ENCODE measurements at places on chromosomes 3 and 15. TPM values are rescaled to one million over a fixed set of nuclear protein-coding genes. Genes with fewer than 3 reads are reported as not detected.
A peak's percentile ranks its signal among the peaks of the same experiment; 100 is the strongest.

DNA sequence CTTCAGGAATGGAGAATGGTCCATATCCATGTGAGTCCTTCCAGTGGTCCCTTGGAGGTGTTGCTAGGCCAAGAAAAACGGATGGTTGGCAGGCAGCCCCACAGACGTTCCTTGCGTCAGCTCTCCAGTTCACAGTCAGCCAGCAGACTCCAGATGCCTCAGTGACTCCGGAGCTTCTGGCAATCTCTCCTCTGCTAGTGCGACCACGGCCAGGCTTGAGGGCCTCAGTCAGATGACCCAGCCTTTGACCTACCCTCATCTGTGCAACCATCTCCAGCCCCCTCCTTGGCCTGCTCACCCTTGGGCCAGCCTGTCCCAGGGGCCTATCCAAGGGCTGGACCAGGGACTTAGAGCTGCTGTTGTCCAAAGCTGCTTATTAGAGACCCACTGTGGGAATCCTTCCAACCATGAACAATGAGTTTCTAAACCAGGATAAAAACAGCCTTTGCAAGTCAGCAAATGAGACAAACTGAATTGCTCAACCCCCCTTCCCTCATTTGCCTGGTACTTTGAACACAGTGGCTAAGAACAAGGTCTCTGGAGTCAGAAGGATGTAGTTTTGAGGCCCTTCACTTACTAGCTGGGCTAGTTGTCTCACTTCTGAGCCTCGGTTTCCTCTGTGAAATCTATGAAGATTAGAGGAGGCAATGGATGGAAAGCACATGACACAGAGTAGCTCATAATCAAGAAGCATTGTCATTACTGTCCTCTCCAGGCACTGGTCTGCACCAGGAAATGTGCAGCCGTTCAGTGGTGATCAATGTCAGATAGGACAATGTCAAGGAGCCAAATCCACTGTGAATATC, 44.8 kb downstream of the ANP32A start:
- peak overlapping the region; percentile 63 for H3K27ac ChIP-seq
- no peak for DNase-seq
- no peak overlapping the region for H3K4me3 ChIP-seq
- H3K27me3 ChIP-seq, result no peaks in the 10 kb centered on the region

DNA sequence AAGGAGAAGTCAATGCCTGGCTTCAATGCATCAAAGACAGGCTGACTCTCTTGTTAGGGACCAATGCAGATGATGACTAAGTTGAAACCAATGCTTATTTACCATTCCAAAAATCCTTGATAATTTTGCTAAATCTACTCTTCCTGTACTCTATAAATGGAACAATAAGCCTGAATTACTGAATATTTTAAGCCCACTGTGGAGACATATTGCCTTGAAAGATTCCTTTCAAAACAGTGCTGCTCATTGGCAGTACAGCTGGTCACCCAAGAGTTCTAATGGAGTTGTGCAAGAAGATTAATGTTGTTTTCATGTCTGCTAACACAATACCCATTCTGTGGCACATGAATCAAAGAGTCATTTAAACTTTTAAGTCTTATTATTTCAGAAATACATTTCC, 181.0 kb upstream of the CBLB start:
- no peaks in the 10 kb centered on the region for H3K4me1 ChIP-seq
- no peak overlapping the region for H3K4me3 ChIP-seq
- H3K36me3 ChIP-seq, result no peaks in the 10 kb centered on the region
- H3K27ac ChIP-seq, result no peak overlapping the region

- no peak for DNase-seq
- H3K4me1 ChIP-seq, result no peaks in the 10 kb centered on the region
- H3K27ac ChIP-seq, result no peak overlapping the region
- peaks cover 2% of the 10 kb centered on the region for H3K36me3 ChIP-seq
Measured at GRCh38 chr15:51718219-51718618, 19.2 kb downstream of the LYSMD2 start.

GRCh38 chr3:189827108-189827507, 195.9 kb downstream of the TP63 start:
- no peaks in the 10 kb centered on the region for H3K27me3 ChIP-seq
- peaks cover 7% of the 10 kb centered on the region for H3K4me1 ChIP-seq
- no peak overlapping the region for H3K4me3 ChIP-seq

GRCh38 chr3:114799816-114800215, 347.3 kb downstream of the ZBTB20 start:
- H3K27me3 ChIP-seq, result no peaks in the 10 kb centered on the region
- H3K4me1 ChIP-seq, result peaks cover 14% of the 10 kb centered on the region
- no peak overlapping the region for H3K4me3 ChIP-seq
- DNase-seq, result no peak

DNA sequence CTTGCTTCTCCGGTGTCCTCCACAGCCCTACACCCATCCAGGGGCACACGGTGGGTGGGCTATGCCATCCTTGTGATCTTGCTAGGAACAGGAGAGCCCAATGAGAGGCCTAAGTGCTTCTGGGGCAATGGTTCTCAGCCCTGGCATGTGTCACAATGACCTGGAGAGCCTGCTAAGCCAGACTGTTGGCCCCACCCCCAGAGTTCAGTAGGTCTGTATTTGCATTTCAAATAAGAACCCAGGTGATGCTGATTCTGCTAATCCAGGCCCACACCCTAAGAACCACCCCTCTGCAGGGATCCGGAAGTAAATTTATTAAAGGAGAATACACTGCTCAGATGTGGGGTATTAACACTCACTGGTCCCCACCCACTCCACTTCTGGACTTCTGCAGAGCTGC, 57.9 kb downstream of the RORA start:
- no peaks in the 10 kb centered on the region for H3K27me3 ChIP-seq
- no peaks in the 10 kb centered on the region for H3K4me1 ChIP-seq
- H3K27ac ChIP-seq, result no peak overlapping the region
- no peak overlapping the region for H3K4me3 ChIP-seq
- H3K36me3 ChIP-seq, result peaks cover 1% of the 10 kb centered on the region

DNA sequence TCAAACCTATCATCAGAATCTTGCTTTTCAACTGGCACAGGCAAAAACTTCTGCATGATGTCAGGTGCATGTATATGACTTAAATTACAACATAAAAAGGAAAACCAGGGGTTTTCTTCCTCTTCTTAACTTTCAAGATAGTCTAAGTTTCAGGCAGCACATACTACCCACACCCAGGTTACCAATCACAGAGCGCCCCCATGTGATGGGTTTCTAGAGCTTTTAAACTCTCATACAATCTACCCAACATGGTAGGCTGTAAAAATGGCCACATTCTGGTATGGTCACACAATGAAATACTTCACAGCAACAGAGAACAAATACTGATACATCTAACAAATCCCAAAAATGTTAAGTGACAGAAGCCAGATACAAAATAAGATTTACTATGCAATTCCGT, 7.4 kb downstream of the MESD start:
- peaks cover 56% of the 10 kb centered on the region for H3K4me1 ChIP-seq
- no peak overlapping the region for H3K27ac ChIP-seq
- DNase-seq, result no peak
- H3K27me3 ChIP-seq, result no peaks in the 10 kb centered on the region

DNA sequence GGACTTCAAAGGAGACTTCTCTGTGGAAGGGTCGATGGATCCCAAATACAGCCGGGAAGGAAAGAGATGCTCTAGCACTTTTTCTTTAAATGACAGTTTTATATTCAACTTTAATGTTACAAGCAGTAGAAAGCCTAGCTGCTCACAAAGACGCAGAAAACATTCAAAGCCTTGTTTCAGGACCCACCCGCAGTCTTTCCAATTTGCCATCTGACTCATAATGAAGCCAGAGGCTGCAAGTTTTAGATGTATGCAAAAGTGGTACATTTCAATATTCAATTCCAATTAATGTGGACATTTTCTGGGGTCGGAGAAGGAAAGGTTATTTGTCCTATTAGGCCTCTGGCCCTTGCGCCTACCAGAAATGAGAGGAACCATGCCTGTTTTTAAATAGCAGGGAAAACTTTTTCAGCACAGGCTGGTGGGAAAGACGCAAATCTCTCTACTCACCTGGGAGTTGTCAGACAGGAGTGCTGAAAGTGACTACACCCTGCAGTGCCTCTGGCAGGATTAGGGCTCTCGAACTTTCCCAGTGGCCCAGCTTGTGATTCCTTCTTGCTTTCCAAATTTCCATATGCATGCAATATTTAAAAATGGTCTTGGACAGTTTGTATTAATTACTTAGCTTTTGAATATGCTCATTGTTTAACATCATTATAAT, 117.4 kb upstream of the MBNL1 start:
- no peaks in the 10 kb centered on the region for H3K27me3 ChIP-seq
- DNase-seq, result no peak
- H3K4me1 ChIP-seq, result peaks cover 34% of the 10 kb centered on the region
- H3K36me3 ChIP-seq, result peaks cover 2% of the 10 kb centered on the region
- H3K4me3 ChIP-seq, result no peak overlapping the region

DNA sequence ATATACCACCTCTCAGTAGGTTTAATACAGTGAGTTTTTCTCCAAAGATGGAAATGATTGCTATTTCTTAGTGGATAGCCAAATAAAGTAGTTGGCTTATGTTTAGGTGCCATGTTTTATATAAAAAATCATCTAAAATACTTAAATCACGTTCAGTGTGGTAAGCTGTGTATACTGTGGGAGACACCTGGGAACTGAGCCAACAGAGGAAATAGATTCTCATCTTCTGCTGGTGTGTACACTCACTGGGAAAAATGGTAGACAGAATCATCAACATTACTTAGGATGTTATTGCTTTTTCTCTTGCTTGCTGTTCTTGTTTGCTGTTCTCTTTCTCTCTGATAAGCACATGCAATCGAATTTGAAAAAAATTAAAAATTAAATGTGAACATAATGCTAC, 112.6 kb upstream of the MB21D2 start:
- no peaks in the 10 kb centered on the region for H3K36me3 ChIP-seq
- H3K4me1 ChIP-seq, result peaks cover 6% of the 10 kb centered on the region
- no peak overlapping the region for H3K27ac ChIP-seq
- peaks cover 9% of the 10 kb centered on the region for H3K27me3 ChIP-seq

DNA sequence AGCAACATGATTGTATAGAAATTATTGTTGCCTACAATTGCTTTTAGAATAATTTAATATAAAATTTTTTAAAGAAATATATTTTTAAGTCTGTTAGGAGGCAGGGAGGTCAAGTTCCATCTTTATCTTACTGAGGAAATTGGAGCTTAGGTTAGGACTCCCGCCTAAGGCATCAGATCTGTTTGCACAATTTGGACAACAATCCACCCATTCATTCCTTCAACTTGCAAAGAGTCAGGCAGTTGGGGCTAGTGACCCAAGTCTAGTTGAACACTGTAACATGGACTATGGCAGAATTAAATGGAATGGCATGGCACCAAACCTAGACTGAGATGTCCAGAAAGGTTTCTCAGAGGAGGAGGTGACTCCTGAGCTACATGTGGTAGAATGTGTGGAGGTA, 149.4 kb upstream of the SETMAR start:
- H3K27ac ChIP-seq, result no peak overlapping the region
- no peak for DNase-seq
- H3K4me3 ChIP-seq, result no peak overlapping the region
- H3K4me1 ChIP-seq, result no peaks in the 10 kb centered on the region

DNA sequence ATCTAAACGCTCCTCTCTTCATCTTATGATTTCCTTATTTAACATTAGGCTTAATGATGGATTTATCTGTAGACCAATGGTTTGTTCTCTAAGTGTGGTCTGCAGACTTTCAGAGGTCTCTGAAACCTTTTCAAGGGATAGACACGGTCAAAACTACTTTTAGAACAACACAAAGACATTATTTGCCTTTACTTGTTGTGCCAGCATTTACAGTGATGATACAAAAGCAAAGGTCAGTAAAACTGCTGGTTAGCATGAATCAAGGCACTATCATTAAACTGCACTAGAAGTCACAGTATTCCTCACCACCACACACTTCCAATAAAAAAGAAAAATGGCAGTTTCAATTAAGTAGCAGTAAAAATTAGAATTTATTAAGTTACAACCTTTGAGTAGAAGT, 24.4 kb upstream of the IGDCC4 start:
- no peak overlapping the region for H3K27ac ChIP-seq
- H3K27me3 ChIP-seq, result no peaks in the 10 kb centered on the region
- peaks cover 10% of the 10 kb centered on the region for H3K36me3 ChIP-seq
- H3K4me3 ChIP-seq, result no peak overlapping the region

GRCh38 chr3:22734756-22735155, 468.4 kb upstream of the UBE2E2 start:
- no peaks in the 10 kb centered on the region for H3K36me3 ChIP-seq
- DNase-seq, result no peak
- H3K4me3 ChIP-seq, result no peak overlapping the region

DNA sequence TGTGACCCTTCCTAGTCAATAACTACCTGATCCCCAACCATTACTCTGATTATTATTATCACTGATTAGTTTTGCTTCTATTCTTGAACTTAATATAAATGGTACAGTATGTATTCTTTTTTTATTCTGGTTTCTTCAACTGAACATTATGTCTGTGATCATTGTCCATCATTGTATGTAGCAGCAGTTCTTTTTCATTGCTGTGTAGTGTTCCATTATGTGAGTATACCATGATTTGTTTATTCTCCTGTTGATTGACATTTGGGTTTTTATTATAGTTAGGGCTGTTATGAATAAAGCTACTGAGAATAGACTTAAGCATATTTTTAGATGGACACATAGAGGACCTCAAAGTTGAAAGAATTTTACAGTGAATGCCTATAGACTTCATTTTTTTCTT, 2.7 kb downstream of the KIF15 start:
- peaks cover 16% of the 10 kb centered on the region for H3K4me1 ChIP-seq
- H3K36me3 ChIP-seq, result peaks cover 5% of the 10 kb centered on the region
- H3K4me3 ChIP-seq, result no peak overlapping the region
- H3K27me3 ChIP-seq, result no peaks in the 10 kb centered on the region
- H3K27ac ChIP-seq, result no peak overlapping the region

DNA sequence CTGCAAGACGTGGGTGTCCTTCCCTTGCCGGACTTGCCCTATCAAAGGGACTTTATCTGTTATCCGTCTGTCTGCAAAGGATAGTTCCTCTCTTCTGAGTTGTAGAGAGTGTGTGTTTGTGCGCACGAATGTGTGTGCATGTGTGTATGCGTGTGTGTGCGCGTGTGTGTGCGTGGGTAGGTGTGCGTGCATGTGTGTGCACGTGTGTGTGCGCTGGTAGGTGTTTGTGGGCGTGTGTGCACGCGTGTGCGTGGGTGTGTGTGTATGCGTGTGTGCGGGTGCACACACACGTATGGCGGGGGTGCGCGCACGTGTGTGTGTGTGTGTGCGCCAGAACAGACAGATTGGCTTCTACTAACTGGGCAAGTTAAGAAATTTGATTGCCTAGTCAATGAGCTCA, 4.1 kb upstream of the BMF start:
- DNase-seq, result no peak
- peaks cover 5% of the 10 kb centered on the region for H3K27me3 ChIP-seq
- H3K4me3 ChIP-seq, result no peak overlapping the region
- H3K4me1 ChIP-seq, result peaks cover 22% of the 10 kb centered on the region
- H3K36me3 ChIP-seq, result no peaks in the 10 kb centered on the region

DNA sequence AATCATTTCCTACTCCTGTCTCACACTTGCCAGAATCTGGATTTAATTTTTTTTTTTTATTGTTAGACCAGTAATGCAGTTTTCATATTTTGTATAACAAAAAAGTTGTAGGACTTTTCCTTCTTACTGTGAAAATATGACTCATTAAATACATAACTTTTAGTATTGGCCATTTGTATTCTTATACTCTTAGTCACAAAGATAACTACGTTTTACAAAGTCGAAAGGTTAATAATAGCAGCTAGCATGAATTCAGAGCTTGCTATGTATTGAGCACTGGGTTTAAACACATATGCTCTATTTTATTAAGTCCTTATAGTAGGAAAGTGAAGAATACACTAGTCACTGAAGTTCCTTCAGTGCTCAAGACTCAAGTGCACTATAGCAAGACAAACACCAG, 43.1 kb downstream of the LRRN1 start:
- no peak overlapping the region for H3K27ac ChIP-seq
- no peak overlapping the region for H3K4me3 ChIP-seq
- no peak for DNase-seq

Gene COPS2
- 68.4 TPM for total RNA-seq

Gene METTL6
- 16.8 TPM for total RNA-seq

Gene MCTP2
- total RNA-seq, result 4.5 TPM

Gene GPR62
- 0.19 TPM for total RNA-seq

Gene TTC23
- total RNA-seq, result 27.7 TPM

Gene PRRT3
- total RNA-seq, result 7.6 TPM

Gene MINDY4B
- not detected for total RNA-seq

Gene OR5K2
- total RNA-seq, result not detected

Gene TLR9
- not detected for total RNA-seq

All from chondrocyte (in vitro differentiated cells).